ENCODE measurements at places on chromosomes 4 and X.

GRCh38 chrX:47577901-47578300 is 4.3 kb upstream of the TIMP1 start:
- DNase-seq, result no peak

GRCh38 chrX:8364369-8365141 is 100.1 kb upstream of the VCX3B start:
- no peak for DNase-seq

GRCh38 chr4:8355864-8356565 is 84.5 kb downstream of the ACOX3 start:
- no peak for DNase-seq

- DNase-seq, result no peak
Measured at GRCh38 chr4:8494218-8494617, 53.6 kb downstream of the TRMT44 start.

- no peak for DNase-seq
Measured at GRCh38 chrX:110403441-110404238, 45.0 kb downstream of the RTL9 start.

DNA sequence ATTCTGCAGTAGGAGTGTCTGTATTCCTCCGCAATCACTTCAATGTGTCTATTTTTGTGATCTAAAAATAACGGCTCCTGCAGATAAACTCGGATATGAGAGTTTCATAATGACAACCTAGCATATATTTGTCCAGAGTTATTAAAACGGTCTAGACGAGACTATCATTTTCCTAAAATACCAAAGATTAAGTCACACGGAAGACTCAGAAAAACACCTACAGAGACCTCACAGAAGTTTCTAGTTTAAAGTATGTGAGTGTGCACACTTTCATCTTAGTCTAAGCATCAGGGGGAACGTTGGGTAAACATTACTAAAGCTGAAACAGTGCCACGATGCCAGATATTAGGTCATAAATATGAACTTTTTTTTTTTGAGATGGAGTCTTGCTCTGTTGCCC is 156.9 kb downstream of the AFAP1 start:
- DNase-seq, result no peak

DNA sequence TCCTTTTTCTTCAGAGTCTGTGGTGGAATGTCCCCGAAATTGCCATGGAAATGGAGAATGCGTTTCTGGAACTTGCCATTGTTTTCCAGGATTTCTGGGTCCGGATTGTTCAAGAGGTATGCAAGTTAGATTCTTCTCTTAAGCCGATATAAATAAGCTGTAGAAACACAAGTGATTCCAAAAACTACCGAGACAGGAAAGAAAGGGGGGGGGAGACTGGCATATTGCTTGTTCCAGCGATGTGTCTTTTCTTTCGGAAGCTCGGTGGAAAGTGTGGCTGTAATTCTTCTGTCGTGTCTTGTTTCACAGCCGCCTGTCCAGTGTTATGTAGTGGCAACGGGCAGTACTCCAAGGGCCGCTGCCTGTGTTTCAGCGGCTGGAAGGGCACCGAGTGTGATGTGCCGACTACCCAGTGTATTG is 236.9 kb downstream of the DCTD start:
- DNase-seq, result no peak

DNA sequence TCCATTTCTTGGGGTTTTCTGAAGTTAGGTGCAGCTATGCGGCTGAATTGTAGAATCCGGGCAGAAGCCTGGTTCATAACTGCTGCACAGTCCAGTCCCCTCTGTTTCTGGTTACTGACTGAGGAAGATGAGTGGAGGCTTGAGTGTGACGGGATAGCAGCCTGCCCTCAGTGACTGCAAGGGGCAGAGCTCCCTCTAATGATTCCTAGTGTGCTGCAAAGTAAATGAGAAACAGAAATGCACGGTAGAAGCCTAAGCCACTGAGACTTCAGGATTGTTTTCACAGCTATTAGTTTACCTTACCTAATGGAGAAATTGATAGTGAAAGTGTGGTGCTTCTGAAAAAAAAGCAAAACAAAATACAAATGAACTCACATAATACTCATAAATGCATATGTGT is 189.2 kb downstream of the GPM6A start:
- no peak for DNase-seq

DNA sequence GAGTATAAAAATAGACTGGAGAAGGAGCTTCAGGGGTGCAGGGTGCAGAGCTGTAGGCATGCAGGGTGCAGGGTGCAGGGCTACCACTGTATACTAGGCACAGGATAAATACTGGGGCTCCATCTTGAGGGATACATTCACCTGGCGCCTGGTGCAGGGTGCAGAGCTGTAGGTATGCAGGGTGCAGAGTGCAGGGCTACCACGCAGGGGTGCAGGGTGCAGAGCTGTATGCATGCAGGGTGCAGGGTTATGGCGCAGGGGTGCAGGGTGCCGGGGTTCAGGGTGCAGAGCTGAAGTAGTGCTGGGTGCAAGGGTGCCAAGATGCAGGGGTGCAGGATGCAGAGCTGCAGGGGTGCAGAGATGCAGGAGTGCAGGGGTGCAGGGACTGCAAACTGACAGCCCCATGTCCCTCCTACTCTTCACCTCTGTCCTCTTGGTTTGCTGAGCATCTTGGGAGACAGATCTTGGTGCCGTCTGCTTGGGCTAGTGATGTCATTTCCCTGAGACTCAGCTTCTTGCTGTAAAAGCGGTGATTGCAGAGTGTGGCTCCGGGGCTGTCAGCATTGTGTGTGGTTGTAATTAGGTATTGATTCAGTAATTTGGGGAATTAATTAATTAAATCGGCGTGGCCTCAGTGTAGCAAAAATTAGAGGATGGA is 91.2 kb downstream of the ADRA2C start:
- no peak for DNase-seq

- no peak for DNase-seq
Measured at GRCh38 chr4:104930298-104930697, 216.4 kb upstream of the TET2 start.

DNA sequence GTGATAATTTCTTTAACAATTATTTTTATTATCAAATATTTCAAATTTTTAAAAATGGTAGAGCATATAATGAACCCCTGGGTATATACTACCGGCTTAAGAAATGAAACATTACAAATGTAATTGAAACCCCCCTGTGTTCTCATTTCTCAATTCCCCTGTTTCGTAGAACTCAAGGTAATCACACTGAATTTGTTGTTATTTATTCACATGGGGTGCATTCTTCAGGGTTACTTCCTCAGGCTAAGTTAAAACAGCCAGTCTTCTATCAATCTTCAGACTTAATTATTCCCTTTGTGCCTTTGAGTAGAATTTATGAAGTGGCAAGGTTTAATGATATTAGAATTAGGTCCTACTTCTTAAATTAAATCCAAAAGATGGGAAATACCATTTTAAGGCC is 128.2 kb downstream of the ANAPC10 start:
- no peak for DNase-seq

GRCh38 chrX:47169273-47169672 is 24.3 kb downstream of the RBM10 start:
- DNase-seq, result no peak

DNA sequence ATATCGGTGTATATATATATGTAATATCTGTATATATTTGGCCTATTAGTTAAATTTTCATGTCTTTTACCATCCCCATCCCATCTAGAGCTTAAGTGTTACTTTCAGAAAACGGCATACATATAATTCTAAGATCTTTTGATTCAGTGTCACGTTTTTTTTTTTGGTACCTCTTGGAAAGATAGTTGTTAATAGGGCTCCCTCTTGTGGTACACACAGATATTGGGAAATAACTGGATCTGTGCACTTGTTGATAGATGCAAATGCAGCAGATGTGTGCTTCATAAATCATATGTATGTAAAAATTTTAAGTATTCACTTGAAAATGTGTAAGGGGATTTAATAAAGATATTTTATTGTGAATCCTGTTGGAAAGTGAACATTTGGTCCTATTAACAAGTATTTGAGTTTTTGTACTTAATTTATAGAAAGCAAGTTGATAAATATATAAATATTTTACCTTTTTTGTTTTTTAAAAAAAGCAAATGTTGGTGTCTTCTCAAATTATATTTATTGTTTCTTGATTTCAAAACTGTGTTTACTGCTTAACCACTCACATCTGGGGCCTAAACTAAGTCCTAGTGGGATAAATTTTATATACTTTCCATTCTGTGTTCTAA is 74.7 kb downstream of the PAQR3 start:
- DNase-seq, result peak; percentile 13

DNA sequence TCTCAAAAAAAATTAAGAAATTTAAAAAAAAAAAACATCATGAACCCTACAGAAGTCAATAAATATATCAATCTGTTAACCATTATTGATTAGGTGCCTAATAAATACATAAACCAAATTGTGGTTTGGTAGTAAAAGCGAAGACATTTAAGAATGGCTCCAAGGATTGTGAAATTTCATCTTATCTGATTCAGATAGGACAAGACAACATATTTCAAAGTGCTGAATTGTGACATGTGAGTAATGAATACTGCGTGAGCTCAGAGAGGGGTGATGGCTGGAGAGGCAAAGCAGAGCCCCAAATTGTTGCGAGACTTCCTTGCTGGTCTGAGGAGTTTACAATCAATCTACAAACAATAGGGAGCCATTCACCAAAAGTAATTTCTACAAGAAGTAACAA is 8.2 kb downstream of the AMBN start:
- no peak for DNase-seq

DNA sequence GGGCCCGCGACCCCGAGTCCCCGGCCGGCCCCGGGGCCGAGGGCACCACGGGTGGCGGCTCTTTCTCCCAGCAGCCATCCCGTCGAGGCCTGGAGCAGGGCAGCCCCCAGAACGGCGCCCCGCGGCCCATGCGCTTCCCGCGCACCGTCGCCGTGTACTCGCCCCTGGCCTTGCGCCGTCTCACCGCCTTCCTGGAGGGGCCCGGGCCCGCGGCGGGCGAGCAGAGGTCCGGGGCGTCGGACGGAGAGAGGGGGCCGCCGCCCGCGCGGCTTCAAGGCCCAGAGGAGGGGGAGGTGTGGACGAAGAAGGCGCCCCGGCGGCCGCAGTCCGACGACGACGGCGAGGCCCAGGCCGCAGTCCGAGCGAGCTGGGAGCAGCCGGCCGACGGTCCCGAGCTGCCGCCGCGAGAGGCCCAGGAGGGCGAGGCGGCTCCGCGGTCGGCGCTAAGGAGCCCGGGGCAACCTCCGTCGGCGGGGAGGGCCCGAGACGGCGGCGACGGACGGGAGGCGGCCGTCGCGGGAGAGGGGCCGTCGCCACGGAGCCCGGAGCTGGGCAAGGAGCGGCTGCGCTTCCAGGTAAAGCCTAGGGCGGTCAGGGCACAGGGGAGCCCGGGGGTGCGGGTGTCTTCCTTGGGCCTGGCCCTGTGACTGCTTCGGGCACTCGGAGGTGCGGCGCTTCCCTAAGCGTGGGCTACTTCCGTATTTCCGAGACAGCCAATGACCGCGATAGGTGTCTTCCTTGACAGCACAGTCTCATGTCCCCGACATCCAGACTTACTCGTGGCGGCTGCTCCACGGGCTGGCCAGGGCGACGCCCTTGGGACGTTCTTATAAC is 845 bp downstream of the ZAR1 start:
- DNase-seq, result no peak

DNA sequence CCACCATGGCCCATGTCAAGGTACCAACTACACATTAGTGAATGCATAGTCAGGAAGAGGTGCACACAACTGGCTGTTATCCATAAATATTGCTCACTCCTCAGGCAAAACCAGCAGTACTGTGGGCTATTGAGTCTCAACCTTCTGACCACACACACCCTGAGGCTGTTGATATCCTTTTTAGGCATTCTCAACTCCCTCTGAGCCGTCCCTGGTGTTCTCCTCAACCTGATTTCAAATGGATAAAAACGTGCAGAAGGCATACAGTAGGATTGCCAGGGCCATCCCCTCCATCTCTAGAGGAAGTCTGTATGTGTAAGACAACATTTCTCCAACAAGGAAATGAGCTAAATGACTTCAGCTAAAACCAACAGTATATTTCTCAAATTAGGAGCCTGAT is 98.7 kb upstream of the KLHL13 start:
- no peak for DNase-seq

- peak; percentile 9 for DNase-seq
Measured at GRCh38 chrX:17590892-17591740, 146.2 kb upstream of the SCML1 start.

GRCh38 chr4:24303926-24304325 is 280.4 kb downstream of the DHX15 start:
- no peak for DNase-seq

DNA sequence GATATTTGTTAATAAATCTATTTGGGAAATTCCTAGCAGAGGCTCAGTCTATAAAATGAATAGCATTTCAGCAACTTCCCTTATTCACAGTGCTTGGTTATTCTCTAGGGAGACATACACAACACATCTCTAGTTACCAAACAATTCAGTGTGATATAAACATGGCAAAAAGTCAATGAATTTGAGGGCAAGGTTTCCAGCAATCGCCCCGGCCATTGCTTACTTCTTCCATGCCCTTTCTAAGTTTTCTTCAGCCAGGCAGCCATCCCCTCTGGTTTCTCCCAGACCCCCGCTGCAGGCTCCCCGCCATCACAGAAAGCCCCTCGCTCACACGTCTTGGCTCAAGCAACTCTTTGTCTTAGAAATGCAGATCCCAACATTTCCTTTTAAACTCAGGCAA is 4.4 kb downstream of the TLR7 start:
- DNase-seq, result no peak

DNA sequence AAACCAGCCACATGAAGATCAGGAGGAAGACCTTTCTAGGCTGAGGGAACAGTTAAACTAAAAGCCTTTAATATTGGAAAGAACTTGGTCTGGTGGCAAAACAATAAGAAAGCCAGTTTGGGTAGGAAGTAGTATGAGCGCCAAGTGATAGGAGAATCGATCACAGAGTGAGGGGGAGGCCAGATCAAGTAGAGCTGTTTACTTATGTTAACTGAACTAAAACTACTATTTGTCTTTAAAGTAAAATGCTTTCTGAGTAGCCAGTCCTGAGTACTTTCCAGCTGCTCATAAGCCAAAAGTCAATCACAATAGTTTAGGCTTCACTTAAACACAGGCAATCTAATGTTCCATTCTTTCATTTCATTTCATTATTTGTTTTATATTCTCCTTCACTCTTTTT is 62.8 kb upstream of the RPA4 start:
- no peak for DNase-seq

- no peak for DNase-seq
Measured at GRCh38 chr4:164239976-164240375, 514.0 kb upstream of the SMIM31 start.

DNA sequence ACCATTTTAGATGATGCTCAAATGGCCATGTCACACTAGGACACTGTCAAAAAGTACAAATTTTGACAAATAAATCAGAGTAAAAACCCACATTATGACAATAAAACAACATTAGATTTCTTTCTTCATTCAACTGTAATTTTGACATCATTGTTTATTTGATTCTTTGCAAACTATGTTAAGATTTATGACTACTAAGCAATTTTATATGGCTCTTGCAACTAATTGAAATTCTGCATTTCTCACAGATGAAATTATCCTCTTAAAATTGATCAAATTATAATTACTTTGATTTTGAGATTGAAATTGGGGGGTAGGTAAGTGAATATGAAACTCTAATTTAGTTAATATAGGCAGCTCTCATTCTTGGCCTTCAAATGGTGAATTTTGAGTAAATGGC is 59.8 kb downstream of the ATOH1 start:
- no peak for DNase-seq

GRCh38 chrX:77733342-77733741 is 52.7 kb downstream of the ATRX start:
- no peak for DNase-seq
